ENCODE measurements at places on chromosomes 11 and 22.

DNA sequence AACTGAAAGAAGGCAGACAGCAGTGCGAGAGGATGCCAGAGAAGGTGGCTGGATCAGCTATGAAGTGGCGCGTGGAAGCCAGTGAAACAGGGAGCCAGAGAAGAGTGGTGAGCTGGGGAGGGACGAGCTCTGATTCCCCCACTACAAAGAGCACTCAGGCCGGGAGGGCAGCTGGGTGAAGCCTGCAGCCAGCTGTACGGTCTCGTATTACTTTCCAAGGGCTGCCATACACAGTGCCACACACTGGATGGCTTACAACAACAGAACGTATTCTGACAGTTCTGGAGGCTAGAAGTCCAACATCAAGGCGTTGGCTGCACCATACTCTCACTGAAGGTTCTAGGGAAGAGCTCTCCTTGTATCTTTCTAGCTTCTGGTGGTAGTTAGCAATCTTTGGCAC lies 47.1 kb upstream of the WNT11 start:
- DNase-seq: no peak

DNA sequence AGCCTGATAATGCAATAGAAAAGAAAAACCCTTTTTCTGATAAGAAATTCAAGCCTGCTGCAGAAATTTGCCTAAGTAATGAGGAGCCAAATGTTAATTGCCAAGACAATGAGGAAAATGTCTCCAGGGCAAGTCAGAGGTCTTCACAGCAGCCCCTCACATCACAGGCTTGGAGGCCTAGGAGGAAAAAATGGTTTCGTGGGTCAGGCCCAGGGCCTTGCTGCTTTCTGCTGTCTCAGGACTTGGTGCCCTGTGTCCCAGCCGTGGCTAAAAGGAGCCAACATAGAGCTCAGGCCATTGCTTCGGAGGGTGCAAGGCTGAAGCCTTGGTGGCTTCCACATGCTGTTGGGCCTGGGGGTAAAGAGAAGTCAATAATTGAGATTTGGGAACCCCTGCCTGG lies 131.3 kb downstream of the LARGE1 start:
- DNase-seq: no peak

GRCh38 chr22:29370537-29370936 lies 17.8 kb downstream of the AP1B1 start:
- no peak for DNase-seq

DNA sequence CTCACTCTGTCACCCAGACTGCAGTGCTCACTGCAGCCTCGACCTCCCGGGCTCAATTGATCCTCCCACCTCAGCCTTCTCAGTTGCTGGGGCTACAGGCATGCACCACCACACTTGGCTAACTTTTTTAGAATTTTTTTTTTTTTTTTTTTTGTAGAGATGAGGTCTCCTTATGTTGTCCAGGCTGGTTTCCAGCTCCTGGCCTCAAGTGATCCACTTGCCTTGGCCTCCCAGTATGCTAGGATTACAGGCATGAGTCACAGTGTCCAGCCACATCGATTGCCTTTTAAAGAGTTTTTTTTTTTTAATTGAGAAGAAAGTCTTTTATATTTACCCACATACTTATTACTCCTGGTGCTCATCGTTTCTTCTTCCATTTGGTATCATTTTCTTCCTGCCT lies 30.0 kb downstream of the PARVG start:
- DNase-seq: no peak

- no peak for DNase-seq
Observed at GRCh38 chr11:108025387-108026080, 16.8 kb downstream of the CUL5 start.

- no peak for DNase-seq
Observed at GRCh38 chr22:27727673-27728451, 73.7 kb downstream of the MN1 start.

DNA sequence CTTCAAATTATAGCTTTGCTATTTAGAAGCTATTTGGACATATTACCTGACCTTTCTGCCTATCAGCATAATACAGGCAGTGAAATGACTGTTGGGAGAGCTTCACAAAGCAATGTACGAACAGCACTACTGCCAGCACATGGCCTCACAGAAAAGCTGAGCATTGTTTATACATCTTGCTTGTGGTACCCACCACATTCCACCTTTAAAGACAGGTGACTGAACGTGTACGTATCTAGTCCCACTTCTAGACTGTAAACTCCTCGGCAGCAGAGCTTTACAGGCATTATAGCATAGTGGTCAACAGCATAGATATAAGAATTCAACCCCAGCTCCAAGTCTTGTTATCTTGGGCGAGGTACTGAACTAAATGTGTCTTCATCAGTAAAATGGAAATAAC lies 1.6 kb downstream of the JOSD1 start:
- peak; percentile 17 for DNase-seq

DNA sequence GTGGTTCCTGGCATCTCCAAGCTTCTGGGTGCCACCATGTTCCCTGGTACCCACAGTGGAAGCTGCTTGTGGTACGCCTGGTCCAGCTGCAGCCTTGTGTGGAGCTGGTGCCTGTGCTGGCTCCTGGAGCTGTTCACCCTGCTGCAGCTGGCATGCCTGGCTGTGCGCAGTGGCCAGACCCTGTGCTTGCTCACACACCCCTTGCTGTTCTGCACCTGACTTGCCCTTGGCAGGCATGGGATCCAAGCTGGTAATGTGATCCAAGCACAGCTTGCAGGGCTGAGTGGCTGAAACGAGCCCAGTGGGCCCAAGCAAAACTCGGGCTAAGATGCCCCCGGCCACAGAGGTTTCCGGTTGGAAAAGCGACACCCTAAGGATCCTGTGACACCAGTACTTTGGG lies 104.7 kb upstream of the CLMP start:
- peak; percentile 56 for DNase-seq

- no peak for DNase-seq
Observed at GRCh38 chr11:33976495-33977199, 74.9 kb upstream of the CAPRIN1 start.

DNA sequence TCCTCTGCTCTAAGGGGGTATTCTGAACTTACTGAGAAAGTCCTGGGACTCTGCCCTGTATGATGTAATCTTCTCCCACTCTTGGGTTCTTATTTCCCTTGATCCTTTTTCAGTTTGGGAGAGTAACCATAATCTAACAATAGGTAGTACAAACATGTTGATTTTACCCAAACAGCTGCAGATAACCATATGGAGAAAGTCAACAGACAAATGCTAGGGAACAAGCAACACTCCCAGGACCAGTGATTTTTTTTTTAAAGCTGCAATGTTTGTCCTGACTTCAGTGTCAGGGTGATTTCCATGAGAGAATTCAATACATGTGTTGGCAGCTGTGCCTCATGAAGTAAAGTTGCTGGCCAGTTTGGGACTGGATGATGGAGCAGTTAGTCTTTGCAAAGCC lies 156.5 kb downstream of the FCHSD2 start:
- DNase-seq: no peak

DNA sequence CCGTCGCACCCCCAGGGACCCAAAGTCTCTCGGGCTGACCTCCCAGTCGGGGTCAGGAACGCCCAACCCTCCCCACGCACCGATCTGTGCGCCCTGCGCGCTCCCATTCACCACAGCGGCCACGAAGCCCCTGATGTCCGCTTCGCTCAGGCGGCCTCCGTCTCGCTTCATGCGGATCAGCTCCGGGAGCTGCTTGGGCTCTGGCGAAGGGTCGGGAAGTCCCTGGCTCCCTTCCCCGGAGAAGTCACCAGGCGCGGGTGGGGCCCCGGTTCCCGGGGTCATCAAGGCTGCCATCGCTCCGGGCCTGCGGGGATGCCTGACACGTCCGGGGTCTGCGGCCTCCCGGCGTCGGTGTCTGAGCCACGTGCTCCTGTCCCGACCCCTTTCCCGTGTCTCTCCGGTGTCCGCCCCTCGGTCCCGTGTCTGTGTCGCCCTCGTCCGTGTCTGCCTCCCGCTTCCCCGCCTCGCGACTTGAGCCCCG lies 356 bp downstream of the TYMP start:
- no peak for DNase-seq

GRCh38 chr22:19876941-19877625 lies 22.4 kb upstream of the GNB1L start:
- no peak for DNase-seq

- no peak for DNase-seq
Observed at GRCh38 chr11:94708642-94709041, 59.5 kb upstream of the AMOTL1 start.

DNA sequence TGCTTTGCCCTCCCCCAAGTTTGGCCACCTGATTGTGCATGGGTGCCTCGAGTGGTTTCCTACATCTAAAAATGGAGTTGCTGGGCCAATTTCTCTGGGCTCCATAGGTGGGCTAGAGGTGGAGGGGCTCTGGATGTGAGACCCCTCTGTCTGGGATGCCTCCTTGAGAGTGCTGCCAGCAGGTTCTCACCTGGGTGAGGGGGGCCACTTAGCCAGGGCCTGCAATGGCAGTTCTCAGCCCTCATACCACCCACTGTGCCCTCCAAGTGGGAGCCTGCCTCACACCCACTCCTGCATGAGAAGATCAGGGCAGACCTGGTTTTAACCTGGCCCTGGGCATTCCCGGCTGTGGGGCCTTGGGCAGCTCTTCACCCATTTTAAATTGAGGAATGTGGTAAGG lies 83.9 kb downstream of the CABIN1 start:
- no peak for DNase-seq

DNA sequence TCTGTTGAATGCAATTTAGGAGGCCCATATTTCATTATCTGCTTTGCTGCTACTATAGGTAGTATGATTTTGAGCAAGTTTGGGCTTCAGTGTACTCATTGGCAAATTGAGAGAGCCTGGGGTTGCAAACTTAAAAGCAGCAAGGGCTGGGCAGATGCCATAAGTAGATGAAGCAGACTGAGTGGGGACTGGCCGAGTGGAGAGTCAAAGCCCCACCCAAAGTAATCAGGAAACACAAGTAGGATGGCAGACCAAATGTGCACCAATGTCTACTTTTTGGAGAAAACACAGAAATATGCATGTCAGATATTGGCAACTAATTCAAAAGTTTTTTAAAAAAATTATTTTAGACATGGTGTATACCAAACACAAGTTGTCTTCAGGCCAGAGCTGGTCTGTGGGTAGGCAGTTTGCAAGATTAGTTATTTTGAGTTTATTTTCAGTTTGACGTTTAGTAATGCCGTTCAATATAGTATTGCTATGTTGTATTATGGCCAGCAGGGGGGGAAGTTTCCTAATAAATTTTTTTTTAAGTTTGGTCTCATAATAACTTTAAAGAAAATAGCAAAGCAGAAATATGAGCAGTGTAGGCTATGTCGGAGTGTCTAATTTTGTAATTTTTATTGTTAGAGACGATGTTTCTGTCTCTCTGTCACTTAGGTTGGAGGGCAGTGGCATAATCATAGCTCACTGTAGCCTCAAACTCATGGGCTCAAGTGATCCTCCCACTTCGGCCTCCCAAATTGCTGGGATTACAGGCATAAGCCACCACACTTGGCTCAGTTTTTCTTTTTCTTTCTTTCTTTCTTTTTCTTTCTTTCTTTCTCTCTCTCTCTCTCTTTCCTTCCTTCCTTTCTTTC lies 105.1 kb downstream of the HIPK3 start:
- DNase-seq: peak; percentile 64

- DNase-seq: no peak
Observed at GRCh38 chr11:110835106-110835505, 122.9 kb upstream of the ARHGAP20 start.

GRCh38 chr22:49426618-49427266 lies 400.9 kb downstream of the BRD1 start:
- DNase-seq: no peak

DNA sequence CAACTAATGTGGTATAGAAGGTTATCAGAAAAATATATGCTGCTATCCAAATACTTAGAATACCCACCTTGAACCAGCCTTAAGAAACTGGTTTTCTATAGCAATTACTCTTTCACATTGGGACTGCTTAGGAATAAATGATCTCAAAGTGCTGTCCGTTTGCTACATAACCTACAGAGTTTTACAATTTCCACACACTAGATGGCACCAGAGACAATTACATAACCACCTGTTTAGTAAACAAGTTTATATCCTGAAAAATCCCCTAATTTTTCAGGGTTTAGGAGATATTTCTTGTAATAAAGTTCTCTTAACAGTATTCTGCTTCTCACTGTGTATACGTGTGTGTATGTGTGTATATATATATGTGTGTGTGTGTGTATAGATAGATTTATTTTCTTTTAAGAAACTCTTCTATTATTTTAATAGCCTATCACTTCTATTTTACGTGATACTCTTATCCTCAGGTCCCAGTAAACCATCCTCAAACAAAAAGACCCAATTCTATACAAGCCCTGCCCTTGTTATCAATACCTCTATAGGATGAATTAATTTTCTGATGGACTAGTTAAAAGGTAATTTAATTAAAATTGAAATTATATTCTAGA lies 6.7 kb upstream of the OR5I1 start:
- peak; percentile 23 for DNase-seq

GRCh38 chr22:49284056-49284784 lies 543.5 kb downstream of the BRD1 start:
- no peak for DNase-seq
